ENCODE measurements at places on chromosomes 6 and 20. TPM values are rescaled to one million over a fixed set of nuclear protein-coding genes. Genes with fewer than 3 reads are reported as not detected.

Gene HUS1B
- total RNA-seq = 1.9 TPM

DNA sequence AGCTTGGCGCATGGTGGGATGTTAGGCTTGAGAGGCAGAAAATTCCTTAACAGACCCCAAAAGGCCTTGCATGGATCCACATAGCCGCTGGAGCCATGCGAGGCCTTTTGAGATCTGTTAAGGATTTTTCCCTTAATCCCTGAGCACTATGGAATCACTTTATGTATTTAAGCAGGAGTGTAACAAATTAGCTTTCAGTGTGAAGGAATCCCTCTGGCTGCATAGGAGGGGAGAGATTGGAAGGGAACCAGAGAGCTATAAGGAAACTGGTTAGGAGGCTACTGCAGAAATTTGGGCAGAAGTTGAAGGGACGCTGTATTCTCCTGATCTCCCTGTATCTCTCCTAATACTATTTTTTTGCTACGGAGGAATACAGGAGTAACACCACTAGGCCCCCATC is 23.1 kb upstream of the NEDD9 start:
- no peak for DNase-seq

Gene SLC17A1
- not detected for total RNA-seq

DNA sequence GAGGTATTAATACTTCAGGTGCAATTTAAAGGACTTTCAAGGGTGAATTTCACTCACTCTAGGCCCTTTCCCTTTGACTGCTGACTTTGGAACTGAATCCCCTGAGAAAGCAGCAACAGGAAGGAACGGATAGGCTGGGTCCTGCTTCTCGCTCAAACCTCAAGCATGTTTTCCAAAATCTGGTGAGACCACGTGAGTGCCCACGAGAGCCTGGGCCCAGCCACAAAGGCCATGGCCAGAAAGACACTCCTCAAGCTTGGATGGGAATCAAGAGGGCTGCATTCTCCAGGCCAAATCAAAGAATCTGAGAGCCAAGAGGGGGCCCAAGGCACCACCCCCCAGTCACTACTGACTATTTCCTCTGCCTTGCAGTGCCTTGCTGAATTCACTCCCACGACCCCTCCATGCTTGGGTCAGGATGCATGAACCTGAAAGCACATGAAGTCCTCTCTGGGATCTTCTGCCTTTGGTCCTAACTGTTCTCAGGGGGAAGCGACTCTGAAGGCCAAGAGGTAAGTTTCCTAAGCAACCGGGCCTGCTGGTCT is 146.1 kb downstream of the NFATC2 start:
- no peak for DNase-seq

GRCh38 chr6:107491138-107491609 is 1.3 kb downstream of the SOBP start:
- peak; percentile 56 for DNase-seq

DNA sequence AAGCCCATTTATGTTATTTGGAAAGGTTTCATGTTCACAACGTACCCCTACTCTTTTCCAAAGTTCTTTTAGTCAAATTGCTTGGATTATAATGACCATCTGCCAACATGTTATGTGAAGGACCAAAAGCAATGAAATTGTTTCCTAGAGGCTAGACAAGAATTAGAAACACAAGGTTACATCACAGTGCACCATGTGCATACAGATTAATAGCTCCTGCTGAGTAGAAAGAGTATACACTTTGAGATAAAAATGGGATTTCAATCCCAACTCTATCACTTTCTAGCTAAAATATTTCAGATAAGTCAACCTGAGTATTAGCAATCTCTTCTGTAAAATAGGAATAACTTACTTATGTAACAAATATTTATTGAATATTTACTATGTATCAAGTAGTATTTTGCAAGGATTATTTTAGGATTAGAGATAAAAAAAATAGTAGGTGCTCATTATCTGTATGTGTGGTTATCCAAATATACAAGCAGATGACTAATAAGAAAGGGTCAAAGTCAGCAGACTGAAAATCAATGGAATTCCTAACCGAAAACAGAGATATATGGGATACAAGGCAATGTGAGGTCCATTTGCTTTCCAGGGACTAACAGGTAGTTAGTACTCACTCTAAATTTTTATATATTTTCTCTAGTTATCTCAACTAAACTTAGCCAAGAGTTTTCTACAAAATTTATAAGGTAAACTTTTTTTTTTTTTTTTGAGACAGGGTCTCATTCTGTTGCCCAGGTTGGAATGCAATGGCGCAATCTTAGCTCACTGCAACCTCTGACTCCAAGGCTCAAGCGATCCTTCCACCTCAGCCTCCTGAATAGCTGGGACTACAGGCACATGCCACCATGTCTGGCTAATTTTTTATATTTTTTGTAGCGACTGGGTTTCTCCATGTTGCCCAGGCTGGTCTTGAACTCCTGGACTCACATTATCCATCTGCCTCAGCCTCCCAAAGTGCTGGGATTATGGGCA is 127.7 kb downstream of the PDSS2 start:
- DNase-seq = no peak

Gene SYCP2L
- 0.26 TPM for total RNA-seq

Gene VWA7
- total RNA-seq = 5.5 TPM

Gene TRERF1
- 24.7 TPM for total RNA-seq

Gene ZSCAN9
- 22.4 TPM for total RNA-seq

GRCh38 chr6:102517506-102517905 is 1124.0 kb downstream of the GRIK2 start:
- DNase-seq = no peak

Gene SLCO4A1
- total RNA-seq = 33.2 TPM

DNA sequence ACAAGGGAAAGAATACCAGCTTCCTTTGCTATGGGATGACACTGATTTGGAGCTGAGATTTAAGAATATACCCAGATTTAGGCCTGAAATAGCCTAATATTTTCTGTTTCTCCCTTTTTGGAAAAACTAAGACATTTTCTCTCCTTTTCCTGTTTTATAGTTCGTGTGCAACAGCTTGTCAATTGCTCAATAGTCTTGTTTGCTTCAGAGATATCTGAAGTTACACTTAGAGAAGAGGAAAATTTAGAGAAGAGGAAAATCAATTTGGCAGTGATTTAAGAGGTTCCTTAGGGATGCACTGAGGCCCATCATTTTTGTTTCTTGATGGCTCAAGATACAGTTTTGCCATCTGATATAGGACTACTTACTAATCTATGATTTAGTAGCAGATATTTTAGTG is 398.6 kb downstream of the RFPL4B start:
- DNase-seq = no peak

Gene SRC
- 166 TPM for total RNA-seq

GRCh38 chr6:154956771-154957522 is 38.2 kb upstream of the TIAM2 start:
- DNase-seq = no peak

DNA sequence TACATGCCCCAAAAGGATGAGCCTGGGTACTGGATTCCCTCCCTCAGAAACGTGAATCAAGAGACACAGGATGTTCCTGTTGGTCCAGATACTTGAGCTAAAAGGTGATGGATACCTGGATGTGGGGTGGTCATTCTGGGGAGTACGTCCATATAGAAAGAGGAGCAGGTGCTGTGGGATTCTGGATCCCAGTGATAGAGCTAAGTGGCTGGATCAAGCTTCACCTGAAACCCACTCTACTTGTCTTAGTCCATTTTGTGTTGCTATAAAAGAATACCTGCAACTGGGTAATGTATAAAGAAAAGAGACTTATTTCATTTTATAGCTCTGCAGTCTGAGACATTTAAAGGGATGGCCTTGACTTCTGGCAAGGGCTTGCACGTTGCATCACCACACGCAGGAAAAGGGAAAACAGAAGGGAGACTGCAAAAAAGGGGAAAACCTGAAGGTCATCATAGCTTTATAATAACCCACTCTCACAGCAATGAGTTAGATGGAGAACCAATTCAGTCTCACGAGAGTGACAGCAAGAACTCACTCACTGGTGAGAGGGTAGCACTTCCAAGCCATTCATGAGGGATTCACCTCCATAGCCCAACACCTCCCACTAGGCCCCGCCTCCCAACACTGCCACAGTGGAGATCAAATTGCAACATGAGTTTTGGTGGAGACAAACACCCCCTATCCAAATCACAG is 31.2 kb downstream of the RIPOR3 start:
- no peak for DNase-seq

Gene GSTA2
- not detected for total RNA-seq

Gene ADGRB3
- 6.7 TPM for total RNA-seq

- no peak for DNase-seq
Observed at GRCh38 chr20:41308290-41308711, 9.2 kb downstream of the ZHX3 start.

Gene SEL1L2
- total RNA-seq = 0.52 TPM

- no peak for DNase-seq
Observed at GRCh38 chr6:113181164-113181563, 676.0 kb upstream of the MARCKS start.

Gene SLC22A2
- not detected for total RNA-seq
